ENCODE measurements at places on chromosomes 3 and 15. TPM values are rescaled to one million over a fixed set of nuclear protein-coding genes. Genes with fewer than 3 reads are reported as not detected.
A peak's percentile ranks its signal among the peaks of the same experiment; 100 is the strongest.

The ILDR1 gene
- not detected for total RNA-seq

The PCLAF gene
- not detected for total RNA-seq

The OR5H2 gene
- total RNA-seq: not detected

The COL6A5 gene
- not detected for total RNA-seq

The ZMYND10 gene
- 0.30 TPM for total RNA-seq

The C15orf39 gene
- total RNA-seq: 13.8 TPM

The ALDH1A2 gene
- total RNA-seq: 8.0 TPM

The CLDN18 gene
- not detected for total RNA-seq

The PRR23E gene
- total RNA-seq: not detected

The LRRIQ4 gene
- not detected for total RNA-seq

- DNase-seq: no peak
Measured at GRCh38 chr3:54213907-54214306, 91.6 kb downstream of the CACNA2D3 start.

DNA sequence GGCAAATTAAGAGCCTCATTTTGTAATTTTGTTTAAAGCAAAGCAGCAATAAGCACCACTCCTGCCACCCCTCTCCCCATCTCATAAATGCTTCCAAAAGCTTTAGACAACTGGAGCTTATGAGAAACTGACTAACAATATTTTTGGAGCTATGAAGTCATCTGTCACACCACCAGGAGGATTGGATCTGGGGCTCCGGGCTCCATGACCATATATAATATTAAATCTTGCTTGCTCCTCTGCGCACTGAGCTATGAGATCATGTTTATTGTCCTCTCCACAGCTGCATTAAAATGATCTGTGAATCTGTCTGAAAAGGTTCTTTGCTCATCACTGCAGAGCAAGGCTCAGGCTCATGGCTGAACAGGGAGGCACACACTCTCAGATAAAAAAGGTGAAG, 323.7 kb downstream of the ZNF621 start:
- DNase-seq: no peak

- DNase-seq: no peak
Measured at GRCh38 chr15:27705056-27705455, 394.1 kb downstream of the OCA2 start.

DNA sequence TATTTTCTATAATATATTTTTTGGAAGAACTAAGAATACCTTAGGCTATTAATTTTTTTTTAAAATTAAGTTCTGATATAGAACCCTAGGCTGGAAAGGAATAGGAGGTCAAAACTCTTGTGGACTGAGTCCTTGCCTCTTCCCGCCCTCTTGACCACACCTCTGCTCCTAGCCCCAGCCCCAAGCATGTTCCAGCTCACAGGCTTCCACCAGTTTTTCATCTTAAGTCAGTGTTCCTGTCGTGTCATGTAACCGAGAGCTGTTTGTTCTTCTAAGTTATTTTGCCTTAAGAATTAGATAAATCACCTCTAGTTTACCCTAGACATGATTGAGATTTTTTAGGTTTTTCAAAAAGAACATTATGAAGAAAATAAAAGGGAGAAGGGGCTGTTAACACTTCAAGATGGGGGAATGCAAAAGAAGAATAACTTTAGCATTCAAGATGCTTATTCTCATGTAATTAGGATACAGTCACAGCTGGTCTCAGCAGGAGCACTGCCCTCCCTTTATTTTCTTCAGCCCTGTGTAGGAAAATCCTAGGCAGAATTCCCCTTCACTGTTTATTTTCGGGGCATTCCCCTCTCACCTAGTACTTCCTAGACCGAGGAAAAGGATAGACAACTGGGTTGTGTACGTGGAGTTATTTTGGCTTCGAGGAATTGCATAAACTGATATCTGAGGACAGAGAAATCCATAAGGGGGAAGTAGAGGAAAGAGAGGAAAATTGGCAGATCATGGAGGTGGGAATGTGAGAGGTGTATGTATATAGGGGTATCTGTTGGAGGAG, 110.2 kb downstream of the CMSS1 start:
- no peak for DNase-seq

GRCh38 chr3:155572085-155572484, 172.8 kb downstream of the PLCH1 start:
- DNase-seq: peak; percentile 6

- no peak for DNase-seq
Measured at GRCh38 chr3:48394391-48394790, 22.4 kb downstream of the FBXW12 start.

GRCh38 chr3:17743658-17743995, 1.2 kb upstream of the TBC1D5 start:
- no peak for DNase-seq

- DNase-seq: no peak
Measured at GRCh38 chr3:177145381-177145780, 51.9 kb downstream of the TBL1XR1 start.

DNA sequence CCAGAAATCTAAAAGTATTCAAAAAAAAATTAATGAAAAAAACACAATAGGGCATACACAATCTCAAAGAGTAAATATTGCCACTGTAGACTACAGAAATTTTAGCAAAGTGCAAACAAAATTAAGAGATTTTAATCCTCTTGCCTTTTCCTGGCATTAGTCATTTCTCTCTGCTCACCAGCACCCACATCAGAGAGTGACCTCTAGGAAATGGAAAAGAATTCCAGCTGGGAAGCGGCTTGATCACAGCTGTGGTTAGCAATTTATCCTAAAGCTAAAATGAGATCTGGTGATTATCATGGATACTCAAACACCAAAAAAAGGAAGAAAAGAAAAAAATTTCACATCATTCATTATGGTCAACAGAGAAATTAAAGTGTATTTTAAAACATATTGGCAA, 7.5 kb downstream of the CSNK1G1 start:
- DNase-seq: no peak

GRCh38 chr3:178676942-178677790, 140.9 kb downstream of the KCNMB2 start:
- no peak for DNase-seq

DNA sequence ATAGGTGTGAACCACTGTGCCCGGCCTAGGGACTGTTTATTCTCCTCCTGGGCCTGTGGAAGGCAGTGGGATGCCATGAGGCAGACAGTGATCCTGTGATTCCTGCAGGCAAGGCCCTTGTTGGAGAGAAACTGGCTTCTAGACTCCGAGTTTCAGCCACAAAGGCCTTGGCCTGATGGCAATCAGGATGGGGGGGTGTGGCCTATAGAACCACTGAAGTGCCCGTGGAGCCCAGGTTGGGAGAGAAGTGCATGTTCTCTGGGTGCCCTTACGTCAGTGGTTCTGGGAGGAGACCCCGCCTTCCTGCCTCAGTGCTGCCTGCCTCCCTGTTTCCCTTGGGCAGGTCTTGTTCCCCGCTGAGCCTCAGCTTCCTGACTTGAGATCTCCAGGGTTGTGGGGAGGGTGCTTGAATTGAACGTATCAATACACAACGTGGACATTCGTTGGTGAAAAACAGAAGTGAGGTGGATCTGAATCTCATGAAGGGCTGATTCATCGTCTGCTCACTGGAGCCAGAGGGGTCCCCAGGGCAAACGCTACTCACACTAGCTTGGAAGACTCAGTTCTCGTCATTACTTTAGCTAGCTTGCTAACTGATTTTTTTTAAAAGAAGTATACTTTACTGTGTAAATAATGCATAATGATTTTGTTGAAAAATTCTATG, 31.8 kb downstream of the IRAK2 start:
- peak; percentile 57 for DNase-seq

- DNase-seq: no peak
Measured at GRCh38 chr3:44894485-44894884, 20.1 kb downstream of the TGM4 start.

- DNase-seq: no peak
Measured at GRCh38 chr3:5811016-5811415, 623.5 kb downstream of the EDEM1 start.

DNA sequence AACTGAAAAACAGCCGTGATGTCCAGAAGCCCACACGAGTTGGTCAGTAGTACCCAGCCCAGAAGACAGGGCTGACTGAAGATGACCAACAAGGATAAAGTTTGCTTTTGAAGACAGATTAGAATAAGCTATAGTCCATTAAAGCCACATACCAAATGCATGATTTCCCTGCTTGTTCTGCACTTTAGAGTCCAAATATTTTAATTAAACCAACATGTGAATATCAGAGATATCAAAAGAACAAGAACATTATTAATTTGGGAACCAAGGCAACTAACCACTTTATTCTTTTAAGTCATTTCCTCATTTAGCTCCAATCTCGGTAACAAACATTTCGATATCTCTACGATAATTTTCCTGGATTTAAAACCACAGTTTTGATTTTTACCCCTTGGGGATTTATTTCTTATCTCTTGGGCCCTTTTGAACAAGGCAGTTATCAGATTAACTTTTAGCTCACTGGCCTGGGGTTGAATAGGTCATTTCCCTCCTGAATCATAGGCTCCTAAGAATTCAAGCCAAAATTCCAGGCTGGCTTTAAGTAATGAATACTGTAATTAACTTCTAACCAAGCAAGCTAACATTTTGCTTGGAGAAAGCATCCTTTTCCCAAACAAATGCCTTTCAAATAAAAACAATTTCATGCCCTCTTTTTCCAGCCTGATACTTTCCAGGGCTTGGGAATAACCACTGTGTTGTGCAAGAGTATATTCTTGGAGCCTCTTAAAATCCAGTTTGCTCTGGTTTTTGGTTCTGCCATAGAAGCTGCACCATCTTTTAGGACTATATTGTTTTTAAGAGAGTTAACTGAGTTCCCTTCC, 102.9 kb upstream of the NR2E3 start:
- DNase-seq: no peak

DNA sequence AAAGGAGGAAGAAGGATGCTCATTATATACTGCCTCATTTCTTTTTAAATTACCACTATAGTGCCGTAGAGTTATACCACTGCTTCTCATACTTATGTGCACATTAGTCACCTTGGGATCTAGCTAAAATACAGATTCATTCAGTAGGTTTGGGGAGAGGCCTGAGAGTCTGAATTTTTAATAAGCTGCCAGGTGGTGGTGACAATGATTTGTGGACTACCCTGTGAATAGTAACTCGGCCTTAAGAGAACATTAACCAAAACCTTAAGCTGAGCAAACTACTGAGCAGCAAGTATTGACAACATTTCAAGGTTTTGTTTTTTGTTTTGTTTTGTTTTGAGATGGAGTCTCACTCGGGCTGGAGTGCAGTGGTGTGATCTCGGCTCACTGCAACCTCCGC, 19.8 kb downstream of the UBA5 start:
- DNase-seq: no peak

GRCh38 chr3:64405211-64405835, 180.1 kb upstream of the PRICKLE2 start:
- DNase-seq: no peak

GRCh38 chr3:94171954-94172353, 109.1 kb downstream of the NSUN3 start:
- no peak for DNase-seq

- DNase-seq: no peak
Measured at GRCh38 chr3:168088106-168088720, 7.5 kb downstream of the GOLIM4 start.

DNA sequence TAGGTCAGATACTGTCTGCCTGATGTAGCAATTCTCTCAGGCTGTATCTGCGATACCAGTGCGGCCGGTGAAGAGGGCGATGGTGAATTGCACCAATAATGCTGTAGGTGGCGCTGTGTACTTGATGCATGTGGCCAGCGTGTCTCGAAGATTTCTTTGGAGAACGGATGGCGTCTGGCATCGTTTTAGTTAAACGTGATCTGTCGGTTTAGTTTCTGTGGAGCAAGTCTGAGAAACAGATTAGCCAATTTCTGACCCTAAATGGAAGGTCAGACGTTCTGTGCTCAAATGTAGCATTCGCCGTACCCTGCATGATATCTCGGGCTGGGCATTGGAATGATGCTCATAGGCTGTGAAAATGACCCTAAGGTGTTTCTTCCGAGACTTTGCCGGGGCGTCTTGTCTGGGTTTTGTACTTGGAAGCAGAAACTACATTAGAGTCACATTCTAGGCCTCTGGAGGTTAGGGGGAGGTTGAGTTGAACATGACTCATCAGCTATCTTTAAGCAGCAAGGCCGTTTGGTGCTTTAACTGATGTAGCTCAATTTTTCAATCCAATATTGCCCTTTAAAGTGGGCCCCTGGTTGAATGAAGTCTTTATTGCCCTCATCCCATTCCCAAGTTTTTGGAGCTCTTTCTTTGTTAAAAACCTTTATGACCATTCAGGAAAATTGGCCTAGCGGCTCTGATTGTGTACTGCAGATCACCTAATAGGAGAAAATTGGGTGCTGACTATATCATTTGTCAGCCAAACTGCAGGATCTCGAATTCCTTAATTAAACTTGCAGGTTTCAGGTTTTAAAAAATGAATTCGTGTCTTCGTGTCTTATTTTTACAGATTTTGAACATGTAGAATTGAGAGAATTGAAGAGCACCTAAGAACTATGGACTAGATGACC, 80.0 kb downstream of the SQOR start:
- peak; percentile 71 for DNase-seq

DNA sequence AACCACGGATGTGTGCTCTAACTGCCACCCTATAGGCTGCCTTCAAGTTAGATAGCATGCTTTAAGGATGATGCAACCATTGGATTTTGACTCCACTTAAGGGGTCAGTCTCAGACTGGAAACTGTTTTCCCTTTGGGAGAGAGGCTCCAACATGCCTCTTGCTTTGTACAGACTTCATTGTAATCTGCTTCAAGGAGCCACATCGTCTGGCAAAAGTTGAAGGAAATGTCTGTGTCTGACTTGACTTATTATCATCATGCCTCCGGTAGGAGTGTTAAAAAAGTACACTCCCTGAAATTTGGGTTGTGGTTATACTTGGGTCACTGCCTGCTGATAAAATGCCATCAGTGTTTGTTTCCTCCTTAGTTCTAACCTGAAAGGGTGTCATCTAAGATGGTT, 245.4 kb upstream of the CDIN1 start:
- no peak for DNase-seq

GRCh38 chr3:100864471-100865250, 128.6 kb downstream of the ABI3BP start:
- DNase-seq: no peak

- no peak for DNase-seq
Measured at GRCh38 chr3:30353711-30354467, 252.5 kb upstream of the TGFBR2 start.

DNA sequence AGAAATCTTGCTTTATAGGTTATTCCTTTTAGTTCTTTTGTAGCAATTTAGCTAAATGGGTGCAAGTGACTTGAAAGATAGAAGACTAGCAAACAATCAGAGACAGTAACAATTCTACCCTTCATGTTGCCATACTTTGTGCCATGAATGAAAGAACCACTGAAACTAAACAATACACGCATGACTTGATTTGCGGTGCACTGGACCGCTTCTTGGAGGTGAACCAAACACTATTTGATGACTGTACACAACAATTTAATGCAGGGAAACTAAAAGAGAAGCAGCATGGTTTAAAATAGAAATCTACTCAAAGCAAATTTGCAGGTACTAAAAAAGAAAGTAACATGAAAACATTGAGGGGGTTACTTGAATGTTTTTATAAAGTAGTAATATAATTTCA, 331.0 kb upstream of the RARB start:
- no peak for DNase-seq
